Caco-2 (cell line): ENCODE measurements at places on chromosomes 6 and 20. TPM values are rescaled to one million over a fixed set of nuclear protein-coding genes. Genes with fewer than 3 reads are reported as not detected.

The LY86 gene
- total RNA-seq: not detected in 2 replicates

- no peak for DNase-seq
These were observed 15.4 kb downstream of the POPDC3 start for GRCh38 chr6:105164418-105164817.

The C20orf141 gene
- not detected in 2 replicates for total RNA-seq

The SPATS1 gene
- total RNA-seq: not detected in 2 replicates

DNA sequence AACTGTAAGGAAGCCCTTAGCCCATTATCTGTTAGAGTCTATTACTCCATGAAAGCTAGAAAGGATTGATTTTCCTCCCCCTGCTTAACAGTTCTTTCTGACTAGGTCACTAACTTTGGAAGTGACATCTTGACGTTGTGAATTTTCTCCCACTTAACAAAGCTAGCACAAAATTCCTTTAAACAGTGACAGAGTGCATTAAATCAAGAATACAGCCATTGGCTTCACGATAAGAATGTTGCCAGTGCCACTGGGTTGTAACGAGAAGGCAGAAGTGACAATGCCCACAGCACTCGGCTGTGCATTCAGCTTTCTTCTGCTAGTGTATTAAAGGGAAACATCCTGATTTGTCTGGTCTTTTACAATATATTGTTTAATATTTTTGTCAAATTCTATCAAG lies 182.7 kb upstream of the DTNBP1 start:
- DNase-seq: no peak

DNA sequence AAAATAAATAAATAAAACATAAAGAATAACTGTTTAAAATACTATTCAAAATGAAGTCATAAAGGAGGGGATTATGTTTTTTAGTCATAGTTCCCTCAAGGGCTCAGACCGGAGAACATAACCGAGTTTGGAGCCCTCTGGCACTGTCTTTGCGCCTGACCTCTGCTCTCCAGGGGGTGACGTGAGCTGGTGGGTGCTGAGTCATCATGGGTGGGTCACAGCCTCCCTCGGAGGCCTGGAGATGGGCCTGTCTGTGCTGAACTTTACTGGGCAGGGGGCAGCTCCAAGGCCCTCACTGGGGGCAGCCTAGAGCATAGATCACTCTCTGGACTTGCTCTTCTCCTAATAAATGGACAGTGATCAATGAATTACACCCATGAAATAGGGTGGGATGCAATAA lies 3.1 kb upstream of the MAVS start:
- DNase-seq: no peak
